ENCODE measurements at places on chromosomes 5 and 9. TPM values are rescaled to one million over a fixed set of nuclear protein-coding genes. Genes with fewer than 3 reads are reported as not detected.

The PCDH1 gene
- total RNA-seq: 10.9 TPM

The SPATA31D3 gene
- total RNA-seq: not detected

The AFF4 gene
- total RNA-seq: 104 TPM

DNA sequence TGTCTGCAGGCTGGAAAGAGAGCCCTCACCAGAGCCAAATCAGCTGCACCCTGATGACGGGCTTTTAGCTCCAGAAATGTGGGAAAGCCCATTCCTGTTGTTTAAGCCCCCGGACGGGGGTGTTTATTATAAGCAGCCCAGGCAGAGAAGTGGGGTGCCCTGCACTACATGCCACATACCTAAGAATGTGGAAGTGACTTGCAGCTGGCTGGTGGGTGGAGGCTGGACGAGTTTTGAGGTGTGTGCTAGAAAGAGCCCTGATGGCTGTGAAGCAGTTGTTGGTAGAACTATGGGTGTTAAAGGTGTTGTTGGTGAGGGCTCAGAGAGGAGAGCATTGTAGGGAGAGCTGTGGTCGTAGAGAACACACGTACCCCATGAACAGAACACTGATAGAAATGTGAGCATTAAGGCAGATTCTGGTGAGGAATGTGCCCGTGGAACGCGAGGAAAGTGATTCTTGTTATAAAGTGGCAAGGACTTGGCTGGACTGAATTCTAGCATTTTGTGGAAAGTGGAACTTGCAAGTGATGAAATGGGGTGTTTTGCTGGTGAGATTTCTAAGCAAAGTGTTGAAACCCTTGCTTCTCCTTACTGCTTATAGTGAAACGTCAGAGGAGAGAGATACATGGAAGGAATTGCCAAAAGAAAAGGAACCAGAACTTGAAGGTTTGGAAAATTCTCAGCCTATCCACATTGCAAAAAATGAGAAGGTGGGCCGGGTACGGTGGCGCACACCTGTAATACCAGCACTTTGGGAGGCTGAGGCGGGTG, 38.9 kb downstream of the AHRR start:
- H3K27me3 ChIP-seq: no peaks in the 10 kb centered on the region
- H3K36me3 ChIP-seq: peaks cover 20% of the 10 kb centered on the region
- no peak overlapping the region for H3K4me3 ChIP-seq
- no peak for DNase-seq

DNA sequence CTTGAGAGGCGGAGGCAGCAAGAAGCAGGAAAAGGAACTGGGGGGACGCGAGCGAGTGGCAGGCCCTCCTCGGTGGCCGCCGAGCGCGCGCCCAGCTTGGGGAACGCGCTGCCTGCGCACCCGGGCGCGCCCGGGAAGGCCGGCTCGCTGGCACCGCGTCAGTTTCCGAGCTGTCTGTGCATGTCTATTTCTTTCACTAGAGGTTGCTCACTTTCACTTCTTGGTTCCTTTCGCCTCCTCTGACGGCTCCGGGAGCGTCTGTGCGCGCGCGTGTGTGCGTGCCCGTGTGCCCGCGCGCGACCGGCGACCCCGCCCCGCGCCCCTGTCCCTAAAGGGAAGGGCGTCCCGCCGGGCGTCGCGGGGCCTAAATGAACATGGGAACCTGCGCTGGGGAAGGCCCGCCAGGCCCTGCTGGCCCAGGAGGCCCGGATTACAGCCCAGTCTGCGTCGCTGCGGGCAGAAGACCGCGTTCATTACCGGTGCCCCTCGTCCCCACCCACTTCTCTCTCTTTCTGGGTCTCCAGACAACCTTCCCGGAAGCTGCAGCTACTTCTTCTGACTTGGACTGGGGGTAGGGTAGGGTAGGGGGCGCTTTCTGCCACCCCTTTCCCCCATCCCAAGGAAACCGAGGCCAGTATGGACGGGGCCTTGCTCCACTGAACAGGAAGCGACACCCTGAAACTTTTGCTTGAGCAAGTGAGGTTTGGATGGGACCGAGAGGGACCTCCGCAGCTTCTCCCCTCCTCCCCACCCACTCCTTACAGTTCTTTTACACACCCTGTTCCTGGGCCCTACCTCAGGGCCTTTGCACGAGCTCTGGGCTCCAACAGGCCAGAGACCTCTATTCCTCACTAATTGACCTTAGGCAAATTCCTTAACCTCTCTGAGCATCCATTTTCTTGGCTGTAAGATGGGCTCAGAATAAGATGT, 205.8 kb upstream of the IER5L start:
- H3K4me3 ChIP-seq: peak overlapping the region; percentile 46
- DNase-seq: peak; percentile 65
- peaks cover 2% of the 10 kb centered on the region for H3K27me3 ChIP-seq
- peak overlapping the region; percentile 57 for H3K27ac ChIP-seq

GRCh38 chr9:132169672-132170392, 8.0 kb downstream of the NTNG2 start:
- H3K27me3 ChIP-seq: peaks cover 53% of the 10 kb centered on the region
- H3K36me3 ChIP-seq: peaks cover 4% of the 10 kb centered on the region
- H3K27ac ChIP-seq: peak overlapping the region; percentile 41
- H3K4me3 ChIP-seq: no peak overlapping the region

DNA sequence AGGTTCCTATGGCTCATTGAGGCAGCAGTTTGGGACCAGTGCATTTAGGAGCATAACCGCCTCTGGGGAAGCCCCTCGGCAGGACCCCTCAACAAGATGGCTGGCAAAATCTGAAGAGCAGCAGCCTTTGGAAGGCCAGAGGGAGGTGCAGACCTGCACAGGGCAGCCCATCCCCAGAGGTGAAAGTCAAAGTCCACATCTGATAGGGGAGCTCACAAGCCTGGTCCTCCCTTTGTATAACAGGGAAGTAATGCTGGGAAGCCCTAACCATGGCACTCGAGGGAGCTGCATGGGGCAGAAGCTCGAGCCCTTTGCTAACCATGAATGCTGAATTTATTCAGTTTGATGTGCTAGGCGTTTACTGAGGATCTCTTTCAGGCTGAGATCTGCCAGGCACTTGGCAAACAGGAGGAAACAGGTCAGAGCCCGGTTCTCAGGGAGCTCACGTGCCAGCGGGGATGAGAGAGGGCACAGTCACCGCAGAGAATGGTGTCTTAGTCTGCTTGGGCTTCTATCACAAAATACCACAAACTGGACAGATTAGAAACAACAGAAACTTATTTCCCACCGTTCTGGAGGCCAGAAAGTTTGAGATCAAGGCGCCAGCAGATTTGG, 114.1 kb downstream of the GABBR2 start:
- DNase-seq: no peak
- no peak overlapping the region for H3K4me3 ChIP-seq
- H3K36me3 ChIP-seq: no peaks in the 10 kb centered on the region
- H3K4me1 ChIP-seq: no peaks in the 10 kb centered on the region

DNA sequence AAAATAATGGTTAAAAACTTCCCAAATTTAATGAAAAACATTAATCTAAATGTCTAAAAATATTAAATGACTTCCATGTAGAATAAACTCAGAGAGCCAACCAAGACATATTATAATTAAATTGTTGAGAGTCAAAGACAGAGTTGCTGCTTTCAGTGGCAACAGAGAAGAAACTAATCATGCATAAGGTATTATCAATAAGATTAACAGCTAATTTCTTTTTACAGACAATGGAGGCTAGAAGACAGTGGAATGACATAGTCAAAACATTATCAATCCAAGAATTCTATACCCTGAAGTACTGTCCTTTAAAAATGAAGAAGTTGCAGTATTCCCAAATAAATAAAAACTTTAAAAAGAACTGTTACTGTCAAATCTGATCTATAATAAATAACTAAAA, 268.7 kb downstream of the IRX2 start:
- H3K4me1 ChIP-seq: no peaks in the 10 kb centered on the region
- H3K36me3 ChIP-seq: peaks cover 2% of the 10 kb centered on the region
- no peak for DNase-seq
- H3K4me3 ChIP-seq: no peak overlapping the region

DNA sequence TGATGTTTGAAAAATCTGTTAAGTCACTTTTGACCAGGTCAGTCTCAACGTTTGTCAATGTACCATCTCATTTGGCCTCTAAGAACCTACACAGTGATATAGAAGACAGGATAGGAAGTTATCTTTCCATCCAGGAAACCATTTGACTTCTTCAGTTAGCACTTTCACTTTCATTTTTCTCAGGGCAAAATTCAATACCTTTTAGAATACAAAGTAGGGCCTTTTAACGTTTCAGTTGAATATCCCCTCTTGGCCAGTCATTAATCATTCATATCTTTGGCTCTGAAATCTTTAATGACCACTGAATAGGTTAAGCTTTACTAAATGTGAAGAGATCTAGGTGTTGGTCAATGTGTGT, 101.1 kb upstream of the GNAQ start:
- H3K27ac ChIP-seq: no peak overlapping the region
- DNase-seq: no peak
- H3K4me1 ChIP-seq: peaks cover 16% of the 10 kb centered on the region
- peaks cover 2% of the 10 kb centered on the region for H3K36me3 ChIP-seq
- H3K4me3 ChIP-seq: no peak overlapping the region
- no peaks in the 10 kb centered on the region for H3K27me3 ChIP-seq

GRCh38 chr9:129343424-129344375, 165.6 kb upstream of the IER5L start:
- no peaks in the 10 kb centered on the region for H3K36me3 ChIP-seq
- no peak overlapping the region for H3K4me3 ChIP-seq
- no peaks in the 10 kb centered on the region for H3K27me3 ChIP-seq
- peaks cover 16% of the 10 kb centered on the region for H3K4me1 ChIP-seq

DNA sequence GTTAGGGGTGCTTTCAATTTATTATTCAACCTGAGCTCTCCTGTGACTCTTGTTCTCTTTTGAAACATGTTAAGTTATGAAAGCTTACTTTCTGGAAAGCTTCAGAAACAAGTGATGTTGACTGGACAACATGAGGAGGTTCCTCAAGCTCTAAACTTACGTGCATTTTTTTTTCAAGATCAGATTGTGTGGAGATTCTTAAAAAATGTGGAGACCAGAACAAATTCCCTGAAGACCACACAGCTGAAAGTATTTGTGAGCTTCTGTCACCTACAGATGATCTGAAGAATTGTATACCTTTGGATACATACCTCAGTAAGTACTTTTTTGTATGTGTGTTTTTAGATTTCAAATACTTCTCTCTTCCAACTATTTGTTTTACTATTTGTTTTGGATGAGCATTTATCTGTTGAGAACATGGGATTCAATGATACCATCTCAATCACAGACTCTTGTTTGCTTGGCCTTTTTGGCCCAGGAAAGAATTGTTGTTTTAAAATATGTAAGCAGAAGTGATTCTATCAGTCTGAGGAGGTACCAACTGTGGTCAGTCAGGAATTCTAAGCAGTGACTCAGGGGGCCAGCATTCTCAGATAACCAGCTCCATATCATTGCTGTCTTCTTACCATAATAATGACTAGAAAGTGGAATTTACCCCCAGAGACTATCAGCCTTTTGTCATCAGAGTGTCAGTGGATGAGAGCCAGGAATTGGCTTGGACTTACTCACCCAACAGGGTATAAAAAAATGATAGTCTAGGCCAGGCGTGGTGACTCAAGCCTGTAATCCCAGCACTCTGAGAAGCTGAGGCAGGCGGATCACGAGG, 34.4 kb upstream of the GLIPR2 start:
- peak overlapping the region; percentile 98 for H3K27ac ChIP-seq
- peaks cover 50% of the 10 kb centered on the region for H3K4me1 ChIP-seq
- peaks cover 4% of the 10 kb centered on the region for H3K36me3 ChIP-seq

GRCh38 chr5:10324518-10325370, 17.0 kb upstream of the CMBL start:
- no peaks in the 10 kb centered on the region for H3K27me3 ChIP-seq
- no peak for DNase-seq
- H3K4me3 ChIP-seq: no peak overlapping the region

DNA sequence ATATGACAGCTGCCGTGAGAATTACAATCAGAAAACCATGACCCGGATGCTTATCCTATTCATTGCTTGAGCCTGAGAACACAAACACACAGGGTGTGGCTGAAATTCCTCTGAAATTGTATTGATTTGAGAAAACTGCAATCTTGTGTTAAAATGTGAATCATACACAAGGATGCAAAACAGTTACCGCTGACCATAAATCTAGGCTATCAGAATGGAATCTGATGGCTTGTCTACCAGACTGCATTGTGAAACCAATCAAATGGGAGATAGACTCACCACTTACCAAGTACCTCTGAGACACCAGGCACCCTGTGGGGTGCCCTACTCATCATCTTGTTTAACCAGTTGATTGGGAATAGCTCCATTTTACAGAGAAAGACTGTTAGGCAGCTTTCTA, 188.7 kb upstream of the MSX2 start:
- no peak for DNase-seq
- no peak overlapping the region for H3K4me3 ChIP-seq
- H3K36me3 ChIP-seq: no peaks in the 10 kb centered on the region

GRCh38 chr9:136020671-136021070, 59.5 kb upstream of the UBAC1 start:
- H3K27ac ChIP-seq: no peak overlapping the region
- peaks cover 4% of the 10 kb centered on the region for H3K36me3 ChIP-seq
- H3K4me3 ChIP-seq: no peak overlapping the region

GRCh38 chr5:108381350-108381953, 446 bp downstream of the FBXL17 start:
- no peak for DNase-seq
- peak overlapping the region; percentile 82 for H3K27ac ChIP-seq
- peaks cover 2% of the 10 kb centered on the region for H3K36me3 ChIP-seq
- peaks cover 30% of the 10 kb centered on the region for H3K4me1 ChIP-seq
- no peaks in the 10 kb centered on the region for H3K27me3 ChIP-seq

GRCh38 chr9:133661846-133662540, 25.8 kb downstream of the DBH start:
- no peak for DNase-seq
- H3K27me3 ChIP-seq: peaks cover 22% of the 10 kb centered on the region
- H3K4me1 ChIP-seq: peaks cover 18% of the 10 kb centered on the region
- H3K36me3 ChIP-seq: no peaks in the 10 kb centered on the region

DNA sequence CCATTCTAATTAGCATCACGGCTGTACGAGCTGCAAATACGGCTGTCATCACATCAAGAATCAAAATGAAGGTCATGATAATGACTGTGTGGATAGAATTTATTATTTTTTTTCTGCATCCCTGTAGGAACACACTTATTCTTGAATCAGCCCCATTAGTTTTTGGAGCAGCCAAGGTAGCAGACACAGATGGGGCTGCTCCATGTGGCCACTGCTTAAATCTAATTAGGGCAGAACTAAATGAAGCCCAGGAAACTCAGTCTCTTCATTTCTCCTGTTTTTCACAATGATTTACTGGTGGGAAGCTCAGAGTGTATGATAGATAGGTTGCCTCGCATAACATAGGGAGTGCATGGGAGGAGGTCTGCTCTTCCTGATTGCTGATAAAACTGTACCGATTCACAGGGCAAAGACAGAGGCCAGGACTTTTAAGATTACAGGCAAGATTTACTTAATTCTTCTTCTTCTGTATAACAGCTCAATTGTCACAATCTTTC, 275.5 kb downstream of the GLIS3 start:
- no peaks in the 10 kb centered on the region for H3K4me1 ChIP-seq
- H3K36me3 ChIP-seq: no peaks in the 10 kb centered on the region
- no peak overlapping the region for H3K27ac ChIP-seq
- no peak overlapping the region for H3K4me3 ChIP-seq

DNA sequence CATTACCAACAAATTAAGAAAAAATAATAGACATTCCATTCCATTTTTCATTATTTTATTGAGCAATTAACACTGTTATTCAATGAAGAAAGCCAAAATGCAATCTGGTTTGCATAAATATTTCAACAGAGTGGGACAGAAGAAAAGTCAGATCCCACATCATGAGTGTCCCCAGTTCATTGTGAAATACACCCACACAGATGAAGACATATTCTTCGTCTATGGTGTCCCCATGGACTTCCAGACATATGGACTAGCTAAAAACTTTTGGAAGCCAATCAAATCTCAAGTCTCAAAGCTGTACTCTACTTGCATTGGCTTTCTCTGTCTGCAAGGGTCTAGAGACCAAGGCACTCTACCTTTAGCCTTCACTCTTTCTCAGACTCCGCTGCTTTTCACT, 194.3 kb downstream of the SEMA5A start:
- no peaks in the 10 kb centered on the region for H3K27me3 ChIP-seq
- no peak overlapping the region for H3K4me3 ChIP-seq
- no peak for DNase-seq
- H3K36me3 ChIP-seq: peaks cover 6% of the 10 kb centered on the region
- H3K27ac ChIP-seq: no peak overlapping the region
